ENCODE measurements at places on chromosomes 5 and 9.

DNA sequence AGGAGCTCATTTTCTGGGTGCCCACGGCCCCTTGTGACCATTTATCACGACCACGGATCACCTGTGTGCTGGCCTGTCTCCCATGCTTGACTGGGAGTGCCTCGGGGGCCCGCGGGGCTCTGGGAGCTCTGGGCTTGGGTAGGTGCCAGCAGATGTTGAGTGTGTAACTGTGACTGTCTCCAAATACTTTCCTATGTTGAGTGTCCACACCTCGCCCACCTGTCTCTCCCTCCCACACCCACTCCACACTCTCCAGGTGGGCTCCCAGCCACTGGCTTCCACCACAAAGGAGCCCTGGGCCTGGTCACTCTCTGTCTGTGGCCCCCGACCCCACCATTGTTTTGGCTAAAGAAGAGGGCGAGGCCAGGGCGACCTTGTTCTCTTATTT is 196.4 kb downstream of the CDK5RAP2 start:
- no peak for DNase-seq

- DNase-seq = no peak
Observed at GRCh38 chr9:88523056-88523455, 11.9 kb upstream of the NXNL2 start.

- DNase-seq = no peak
Observed at GRCh38 chr5:37839407-37840052, at the start of gene GDNF. Gene GDNF (minus strand): TSS chr5:37840041. CDS start chr5:37834796, 5,245 bp downstream.

DNA sequence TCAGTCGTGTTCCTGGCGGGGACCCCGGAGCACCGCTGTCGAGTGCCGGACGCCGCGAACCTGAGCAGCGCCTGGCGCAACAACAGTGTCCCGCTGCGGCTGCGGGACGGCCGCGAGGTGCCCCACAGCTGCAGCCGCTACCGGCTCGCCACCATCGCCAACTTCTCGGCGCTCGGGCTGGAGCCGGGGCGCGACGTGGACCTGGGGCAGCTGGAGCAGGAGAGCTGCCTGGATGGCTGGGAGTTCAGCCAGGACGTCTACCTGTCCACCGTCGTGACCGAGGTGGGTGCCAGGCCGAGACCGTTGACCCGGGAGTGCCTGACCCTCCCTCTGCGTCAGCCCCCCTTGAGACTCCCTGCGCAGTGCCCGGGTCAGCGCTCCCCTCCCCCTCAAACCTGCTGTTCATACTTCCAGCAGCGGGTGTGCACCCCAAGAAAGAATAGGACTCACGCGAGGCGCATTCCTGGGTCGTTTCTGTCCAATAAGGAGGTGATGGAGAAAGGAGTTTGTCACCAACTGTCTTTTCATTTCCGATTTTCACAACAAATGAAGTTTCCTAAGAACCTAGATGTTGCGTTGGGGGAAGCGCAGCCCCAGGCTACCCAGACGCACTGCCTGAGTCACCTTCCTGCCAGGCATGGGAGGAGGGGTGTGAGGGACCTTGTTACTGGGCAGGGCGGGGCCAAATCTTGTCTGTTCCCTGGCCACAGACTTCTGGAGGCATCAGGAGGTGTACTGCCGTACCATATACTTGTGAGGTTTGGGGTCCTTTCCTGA is 722 bp downstream of the SLC22A4 start:
- peak; percentile 29 for DNase-seq

GRCh38 chr9:8419596-8420275 is 620.2 kb upstream of the DMAC1 start:
- no peak for DNase-seq

DNA sequence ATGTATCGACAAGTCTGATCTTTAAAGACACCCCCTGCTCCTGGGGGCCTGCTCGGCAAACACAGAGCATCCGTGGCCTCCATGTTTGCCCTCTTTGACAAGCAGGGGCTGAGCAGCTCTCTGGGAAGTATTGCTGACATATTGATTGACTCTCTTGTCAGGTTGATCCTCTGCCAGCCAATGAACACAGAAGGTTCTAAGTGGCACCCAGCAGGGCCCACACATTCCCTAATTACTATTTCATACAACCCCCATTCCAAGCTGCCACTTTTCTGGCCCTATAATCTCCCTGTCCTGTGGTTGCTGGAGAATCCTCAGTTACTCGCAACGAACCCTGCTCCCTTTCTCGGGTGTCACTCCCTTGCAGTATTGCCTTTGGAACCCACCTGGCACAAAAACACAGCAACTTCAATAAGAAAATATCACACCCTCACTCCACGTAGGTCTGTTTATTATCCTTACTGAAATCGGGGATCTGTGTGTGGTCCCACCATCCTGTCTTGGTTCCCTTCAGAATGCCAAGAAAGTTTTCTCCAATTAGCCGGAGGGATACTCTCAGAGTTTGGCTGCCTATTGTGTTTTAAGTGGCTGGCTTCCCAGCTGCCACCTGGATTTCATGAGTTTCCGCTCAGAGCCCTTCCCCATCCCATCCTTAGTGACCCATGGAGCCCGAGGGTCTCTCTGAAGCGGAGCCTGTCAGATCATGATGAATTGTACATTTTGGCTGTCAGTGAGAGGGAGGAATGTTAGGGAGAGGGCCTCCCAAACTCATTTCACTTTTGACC is 249.0 kb upstream of the WWC1 start:
- DNase-seq = no peak

DNA sequence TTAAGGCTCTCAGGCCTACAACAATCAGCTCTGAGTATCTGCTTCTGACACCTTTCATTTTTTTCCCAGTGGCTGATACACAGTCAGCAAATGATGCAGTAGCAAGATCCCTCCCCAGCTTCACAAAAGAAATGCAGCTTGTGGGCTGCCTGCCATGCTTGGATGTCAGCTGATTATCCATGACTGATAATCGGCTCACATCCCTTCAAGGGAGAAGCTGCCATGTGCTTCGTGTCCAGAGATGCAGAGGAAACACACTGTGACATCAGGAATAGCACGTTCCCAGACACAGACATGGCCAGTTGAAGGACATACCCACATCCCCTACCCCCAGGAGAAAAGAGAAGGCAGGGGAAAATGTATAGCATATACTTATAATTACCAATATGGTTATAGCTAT is 27.9 kb downstream of the TMEM215 start:
- DNase-seq = no peak

DNA sequence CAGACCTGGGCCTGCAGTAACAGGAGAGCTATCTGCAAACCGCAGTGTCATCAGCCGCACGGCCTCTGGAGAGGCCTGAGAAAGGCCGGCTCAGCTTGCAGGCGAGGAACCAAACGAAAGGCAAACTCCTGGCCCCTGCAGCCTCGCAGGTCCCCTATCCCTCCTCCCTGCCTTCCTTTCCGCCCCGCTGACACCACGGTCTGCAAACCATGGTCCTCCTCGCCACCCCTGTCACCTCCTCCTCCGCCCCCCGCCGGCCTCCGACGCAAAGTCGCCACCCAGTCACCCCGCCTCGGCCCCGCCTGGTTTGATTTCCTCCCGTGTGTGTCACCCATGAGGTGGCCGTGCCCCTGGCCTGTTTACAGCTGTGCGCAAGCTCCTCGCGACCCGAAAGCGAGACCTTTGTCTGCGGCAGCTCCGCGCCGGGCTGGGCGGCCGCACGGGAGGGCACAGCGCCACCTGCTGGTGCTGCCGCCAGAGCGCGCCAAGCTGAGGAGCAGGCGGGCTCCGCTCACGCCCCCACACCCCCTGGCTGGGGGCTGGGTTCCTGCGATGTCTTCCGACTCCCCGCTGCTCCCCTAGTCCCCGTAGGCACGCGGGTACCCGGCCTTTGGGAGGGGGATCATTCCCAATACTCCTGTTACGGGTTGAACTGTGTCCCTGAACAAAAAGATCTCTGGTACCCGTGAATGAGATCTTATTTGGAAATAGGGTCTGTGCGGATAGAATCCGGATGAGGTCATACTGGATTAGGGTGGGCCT is 19.4 kb downstream of the GBGT1 start:
- DNase-seq = peak; percentile 80

- DNase-seq = no peak
Observed at GRCh38 chr9:91948101-91948596, 1.9 kb downstream of the ROR2 start.

DNA sequence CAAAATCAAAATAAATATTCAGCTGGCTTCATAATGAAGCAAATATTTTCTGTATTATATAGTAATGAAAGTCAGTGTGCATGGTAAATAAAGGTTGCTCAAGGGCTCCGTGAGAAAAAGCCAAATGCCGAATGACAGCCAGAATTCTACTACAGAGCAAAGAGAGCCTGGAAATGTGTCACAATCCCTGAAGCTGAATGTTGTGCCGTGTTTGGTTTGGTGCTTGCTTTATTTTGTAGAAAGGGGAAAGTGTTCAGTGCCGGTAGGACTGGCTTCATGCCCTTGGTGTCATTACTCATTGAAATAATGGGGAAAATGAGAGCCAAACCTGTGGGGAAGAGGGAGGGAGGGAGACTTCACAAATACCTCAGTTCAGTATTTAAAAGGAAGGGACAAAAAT is 26.8 kb upstream of the ADAMTSL1 start:
- no peak for DNase-seq

GRCh38 chr9:1231998-1232919 is 182.1 kb downstream of the DMRT2 start:
- no peak for DNase-seq

DNA sequence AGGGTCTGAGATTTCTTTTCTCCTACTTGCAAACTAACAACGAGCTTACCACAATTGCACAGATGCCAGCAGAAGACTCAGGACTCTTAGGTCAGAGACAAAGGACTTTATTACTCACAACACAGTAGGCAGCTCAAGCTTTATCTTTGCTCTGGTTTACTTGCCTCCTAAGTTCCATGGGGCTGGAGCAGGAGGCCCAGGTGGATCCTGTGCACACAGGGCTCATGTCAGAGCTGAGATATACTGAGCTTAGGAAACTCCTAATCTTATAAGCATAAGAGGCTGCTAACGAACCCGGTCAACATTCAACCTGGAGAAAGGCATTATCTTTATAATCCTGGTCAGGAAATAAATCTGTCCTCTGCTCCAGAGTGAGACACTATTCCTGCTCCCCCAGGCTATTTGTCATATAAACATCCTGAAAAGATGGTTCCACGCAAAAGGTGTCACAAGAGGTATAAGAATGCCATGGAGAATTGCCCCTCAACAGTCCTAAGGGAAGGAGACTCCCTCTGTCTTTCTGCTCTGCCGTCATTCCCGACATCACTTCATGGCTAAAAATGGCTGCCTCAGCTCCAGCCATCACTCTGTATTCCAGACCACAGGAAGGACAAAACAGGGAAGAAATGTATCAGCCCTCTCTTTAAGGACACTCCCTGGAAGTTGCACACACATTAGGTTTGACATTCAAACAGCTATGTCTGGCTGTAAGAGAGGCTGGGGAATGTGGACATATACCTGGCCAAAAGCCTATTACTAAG is 16.2 kb downstream of the DUSP1 start:
- DNase-seq = no peak
